ENCODE measurements at places on chromosomes 11 and 22.

DNA sequence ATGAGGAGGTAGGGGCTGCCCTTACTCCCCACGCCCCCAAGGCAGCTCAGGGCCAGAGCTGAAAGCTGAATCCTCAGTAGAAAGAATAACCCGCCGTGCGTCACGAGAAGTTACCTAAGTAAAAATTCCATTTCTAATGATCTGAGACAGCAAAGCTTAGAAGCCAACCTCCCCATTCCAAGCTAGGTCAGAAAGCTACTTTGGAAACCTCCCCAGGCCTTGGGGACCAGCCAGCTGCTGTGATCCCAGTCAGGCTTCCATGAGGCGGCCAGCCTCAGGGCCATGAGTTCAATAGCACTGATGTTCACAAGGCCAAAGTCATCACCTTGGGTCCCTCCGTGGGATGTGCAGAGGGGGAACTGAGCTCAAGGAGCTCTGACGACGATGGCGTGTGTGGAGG, 6.9 kb downstream of the SHISAL1 start:
- no peak for DNase-seq

DNA sequence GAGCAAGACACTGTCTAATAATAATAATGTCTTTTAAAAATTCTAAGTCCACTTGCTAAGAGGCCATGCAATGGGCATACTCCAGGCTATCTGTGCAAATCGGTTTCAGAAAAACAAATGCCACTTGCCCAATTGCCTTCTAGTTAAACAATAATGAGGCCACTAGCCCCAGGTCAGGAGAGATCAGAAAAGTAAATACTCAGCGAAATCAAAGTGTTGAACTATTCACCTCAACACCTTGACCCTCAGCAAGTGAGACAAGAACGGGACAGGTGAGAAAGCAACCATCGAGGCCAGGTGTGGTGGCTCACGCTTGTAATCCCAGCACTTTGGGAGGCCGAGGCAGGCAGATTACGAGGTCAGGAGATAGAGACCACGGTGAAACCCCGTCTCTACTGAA, 72.3 kb upstream of the SYN3 start:
- DNase-seq = no peak

DNA sequence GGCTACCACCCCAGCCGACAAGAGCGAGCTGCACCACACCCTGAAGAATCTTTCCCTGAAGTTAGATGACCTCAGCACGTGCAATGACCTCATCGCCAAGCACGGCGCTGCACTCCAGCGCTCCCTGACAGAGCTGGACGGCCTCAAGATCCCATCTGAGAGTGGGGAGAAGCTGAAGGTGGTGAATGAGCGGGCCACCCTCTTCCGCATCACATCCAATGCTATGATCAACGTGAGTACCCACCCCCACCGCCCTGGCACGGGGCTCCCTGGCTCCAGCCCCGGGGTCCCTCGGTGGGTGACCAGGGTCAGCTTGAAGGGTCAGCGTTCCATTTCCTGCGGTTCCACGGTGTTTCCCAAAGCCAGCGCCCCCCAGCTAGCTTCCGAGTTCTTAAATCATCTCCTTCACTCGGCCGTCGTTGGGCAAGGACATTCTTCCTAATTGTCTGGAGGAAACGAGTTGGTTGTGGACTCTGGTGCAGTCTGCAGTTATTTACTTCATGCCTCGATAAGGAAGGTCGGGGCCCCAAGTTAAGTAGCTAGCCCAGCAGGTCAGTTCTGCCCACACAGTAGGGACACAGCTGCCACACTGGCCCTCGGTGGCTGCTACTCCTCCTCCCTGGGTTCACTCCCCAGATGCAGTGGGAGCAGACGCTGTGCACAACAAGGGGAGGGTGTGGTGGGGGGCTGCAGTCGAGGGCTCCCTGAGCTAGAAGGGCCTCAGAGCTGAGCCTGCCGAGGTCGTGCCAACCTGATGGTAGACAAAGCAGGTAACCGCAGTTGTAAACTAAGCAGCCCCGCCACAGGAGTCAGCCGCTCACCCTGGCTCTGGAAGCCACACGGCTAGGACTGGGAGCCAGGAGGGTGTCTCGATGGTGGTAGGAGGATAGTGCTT, 97.9 kb downstream of the MORC2 start:
- DNase-seq = no peak

GRCh38 chr11:35242412-35243242, 103.7 kb downstream of the CD44 start:
- DNase-seq = no peak

DNA sequence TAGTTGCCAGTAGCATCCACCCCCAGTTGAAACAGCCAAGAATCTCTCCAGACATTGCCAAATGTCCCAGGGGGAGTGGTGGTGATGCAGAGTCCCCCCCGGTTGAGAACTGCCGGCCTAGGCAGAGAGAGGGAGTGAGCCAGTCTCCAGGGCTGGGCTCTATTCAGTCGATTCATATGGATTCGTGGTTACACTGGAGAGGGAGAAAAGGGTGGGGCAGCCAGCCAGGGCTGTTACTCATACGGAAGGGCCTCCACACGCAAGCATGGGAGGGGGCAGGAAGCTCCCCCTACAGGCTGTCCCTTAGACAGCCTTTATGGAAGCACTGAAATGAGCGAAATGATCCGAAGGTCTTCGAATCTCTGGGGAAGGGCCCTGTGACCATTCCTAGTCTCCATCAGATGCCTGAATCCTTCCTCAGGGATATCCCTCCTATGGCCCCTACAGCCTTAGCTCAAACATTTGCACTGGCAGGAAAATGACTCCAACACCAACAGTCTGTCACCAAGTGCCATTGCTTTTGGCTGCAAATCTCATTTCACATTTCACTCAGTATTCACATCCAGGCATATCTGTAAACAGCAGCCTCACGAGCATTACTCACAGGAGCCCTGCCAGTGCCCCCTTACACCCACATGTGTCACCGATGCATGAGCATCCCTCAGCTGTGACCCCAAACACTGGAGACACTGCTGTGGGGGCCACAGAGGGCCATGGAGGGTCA, 18.4 kb upstream of the TLCD5 start:
- DNase-seq = no peak

DNA sequence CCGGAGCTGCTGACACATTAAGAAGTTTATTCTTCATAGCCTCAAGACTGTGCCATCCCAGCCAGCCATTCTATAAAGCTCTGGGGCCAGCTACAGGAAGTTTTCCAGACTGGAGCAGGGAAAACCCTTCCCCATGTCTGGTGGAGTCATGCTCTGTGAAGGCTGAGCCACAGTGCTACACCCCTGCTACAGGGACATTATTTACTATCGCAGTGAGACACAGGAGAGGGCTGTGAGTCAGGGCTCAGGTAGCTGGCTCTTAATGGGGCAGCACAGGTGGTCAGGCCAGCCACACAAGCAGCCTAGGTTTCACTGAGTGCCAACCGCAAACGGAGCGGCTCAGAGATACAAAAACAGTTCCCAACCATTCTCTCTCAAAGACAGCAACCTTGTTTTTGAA, 12.1 kb downstream of the HPS4 start:
- no peak for DNase-seq

GRCh38 chr11:44097821-44098220, 2.3 kb downstream of the EXT2 start:
- no peak for DNase-seq

GRCh38 chr11:76604081-76604625, 66.4 kb downstream of the LRRC32 start:
- DNase-seq = no peak
